RPMI7951 (cell line): ENCODE measurements at places on chromosomes 6 and 20. TPM values are rescaled to one million over a fixed set of nuclear protein-coding genes. Genes with fewer than 3 reads are reported as not detected.

DNA sequence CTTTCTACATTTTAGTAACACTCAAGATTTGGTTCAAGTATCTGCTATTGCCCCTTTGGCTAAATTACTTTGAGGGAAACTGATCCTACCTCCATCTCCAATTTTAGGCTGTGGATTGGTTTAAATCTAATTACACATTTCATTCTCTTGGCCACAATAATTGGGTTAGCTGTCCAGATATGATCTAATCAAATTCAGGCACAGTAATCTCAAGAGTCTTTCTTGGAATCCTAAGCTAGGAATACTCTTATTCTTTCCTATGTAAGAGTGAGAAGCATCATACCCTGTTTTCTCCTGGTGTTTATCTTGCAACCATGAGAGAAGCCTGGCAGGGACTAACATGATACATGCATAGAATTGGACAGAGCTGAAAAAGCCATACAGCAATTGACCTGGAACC, 300.4 kb upstream of the MARCKS start:
- no peak for DNase-seq

DNA sequence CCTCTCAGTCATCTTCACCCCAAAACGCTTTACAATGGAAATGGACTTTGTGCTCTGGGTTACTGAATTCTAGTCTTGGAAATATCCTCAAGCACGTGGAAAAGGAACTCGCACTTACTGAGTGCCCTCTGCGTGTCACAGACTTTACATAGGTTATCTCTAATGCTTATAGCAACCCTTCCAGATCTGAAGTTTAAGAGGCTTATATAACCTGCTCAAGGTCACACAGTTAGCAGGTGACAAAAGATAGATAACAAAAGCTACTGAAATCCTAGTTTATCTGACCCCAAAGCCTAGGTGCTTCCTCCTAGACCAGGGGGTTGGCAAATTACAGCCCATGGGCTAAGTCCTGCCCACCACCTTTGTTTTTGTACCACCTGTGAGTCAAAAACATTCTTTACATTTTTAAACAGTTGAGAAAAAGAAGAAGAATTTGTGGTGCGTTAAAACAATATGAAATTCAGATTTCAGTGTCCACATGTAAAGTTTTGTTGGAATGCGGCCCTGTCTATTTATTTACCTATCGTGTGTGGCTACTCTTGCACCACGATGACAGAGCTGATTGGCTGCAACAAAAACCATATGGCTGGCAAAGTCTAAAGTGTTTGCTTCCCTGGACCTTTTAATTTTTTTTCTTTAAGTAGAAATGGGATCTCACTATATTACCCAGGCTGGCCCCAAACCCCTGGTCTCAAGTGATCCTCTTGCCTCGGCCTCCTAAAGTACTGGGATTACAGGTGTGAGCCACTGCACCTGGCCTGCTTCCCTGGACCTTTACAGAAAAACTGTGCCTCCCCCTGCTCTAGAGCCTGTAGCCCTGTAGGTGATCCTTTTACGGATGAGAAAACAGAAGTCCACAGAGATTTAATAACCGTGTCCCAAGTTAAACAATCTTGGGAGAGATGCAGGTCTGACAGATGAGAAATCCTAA, 110.2 kb upstream of the RREB1 start:
- no peak for DNase-seq

GRCh38 chr20:58268421-58268821, 40.0 kb upstream of the ANKRD60 start:
- DNase-seq = no peak

DNA sequence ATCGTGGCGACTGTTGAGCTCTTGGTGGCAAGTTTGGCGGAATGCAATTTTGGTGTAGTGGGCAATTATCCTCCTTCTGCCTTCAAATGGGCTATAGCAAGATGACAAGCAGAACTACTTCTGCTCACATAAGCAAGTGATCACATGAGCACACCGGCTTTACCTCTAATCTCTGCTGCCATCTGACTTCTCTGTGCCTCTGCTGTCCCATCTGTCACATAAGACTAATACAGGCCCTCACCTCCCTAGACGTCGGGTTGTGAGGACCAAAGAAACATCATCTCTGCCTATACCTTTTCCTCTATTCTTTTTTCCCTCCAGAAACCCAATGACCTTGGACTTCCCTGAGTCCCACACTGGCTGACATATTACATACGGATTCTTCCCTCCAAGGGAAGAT, 13.3 kb upstream of the WTAP start:
- no peak for DNase-seq

GRCh38 chr6:139567095-139567494, 192.6 kb upstream of the CITED2 start:
- DNase-seq = peak; percentile 49

PPP1R16B gene
- under 0.01 TPM in 2 replicates for total RNA-seq

RIMS4 gene
- total RNA-seq = not detected in 2 replicates
